Daoy (cell line): ENCODE measurements at places on chromosomes 6 and 20. TPM values are rescaled to one million over a fixed set of nuclear protein-coding genes. Genes with fewer than 3 reads are reported as not detected.

The ASIP gene
- not detected in 2 replicates for total RNA-seq

The UST gene
- total RNA-seq = 12.1 and 13.6 TPM in 2 replicates

The MAP3K5 gene
- 1.2 and 3.4 TPM in 2 replicates for total RNA-seq

The FAM50B gene
- 5.3 and 6.1 TPM in 2 replicates for total RNA-seq

The TCP11 gene
- total RNA-seq = 0.06 TPM in 1 of 2 replicates, not detected in the other

The SPDEF gene
- total RNA-seq = not detected in 2 replicates

The TREML2 gene
- total RNA-seq = not detected in 2 replicates

The TINAG gene
- not detected in 2 replicates for total RNA-seq

The MCHR2 gene
- total RNA-seq = not detected in 2 replicates

The BPIFB1 gene
- total RNA-seq = not detected in 2 replicates

The SCGN gene
- not detected in 2 replicates for total RNA-seq

The SFTA2 gene
- not detected in 2 replicates for total RNA-seq

The NDUFAF5 gene
- total RNA-seq = 27.4 and 49.6 TPM in 2 replicates

The TREM1 gene
- total RNA-seq = not detected in 2 replicates

The FAM184A gene
- 3.8 and 4.8 TPM in 2 replicates for total RNA-seq

The PAK1IP1 gene
- 90.3 and 103 TPM in 2 replicates for total RNA-seq

The SAPCD1 gene
- 0.27 and 1.6 TPM in 2 replicates for total RNA-seq

The DUSP22 gene
- total RNA-seq = 21.0 and 22.9 TPM in 2 replicates

The BPIFA3 gene
- not detected in 2 replicates for total RNA-seq

The LAMP5 gene
- total RNA-seq = not detected in 2 replicates

The RAB44 gene
- under 0.01 and 0.65 TPM in 2 replicates for total RNA-seq

The SYTL3 gene
- total RNA-seq = 1.5 and 6.5 TPM in 2 replicates

The RGS17 gene
- 8.3 and 8.7 TPM in 2 replicates for total RNA-seq

The MTFR2 gene
- 10.1 and 26.0 TPM in 2 replicates for total RNA-seq

The SERPINB6 gene
- total RNA-seq = 38.7 and 46.4 TPM in 2 replicates

The SOX18 gene
- total RNA-seq = not detected in 2 replicates

The PTGIS gene
- total RNA-seq = 0.54 and 0.57 TPM in 2 replicates

The SIRPB2 gene
- total RNA-seq = not detected in 2 replicates

The SMPDL3A gene
- total RNA-seq = 6.0 and 7.8 TPM in 2 replicates

The CFB gene
- 0.18 and 0.86 TPM in 2 replicates for total RNA-seq

The EEF1A2 gene
- 3.9 and 6.4 TPM in 2 replicates for total RNA-seq

The AKIRIN2 gene
- 14.6 and 15.6 TPM in 2 replicates for total RNA-seq

The B3GALT4 gene
- 0.40 and 1.9 TPM in 2 replicates for total RNA-seq

The PGM3 gene
- total RNA-seq = 59.8 and 77.3 TPM in 2 replicates

The RIPPLY2 gene
- 5.1 and 5.4 TPM in 2 replicates for total RNA-seq

The HDGFL1 gene
- not detected in 2 replicates for total RNA-seq

The BPIFA1 gene
- not detected in 2 replicates for total RNA-seq

The COL20A1 gene
- total RNA-seq = 0.97 and 1.3 TPM in 2 replicates

The MOXD1 gene
- 0.71 and 0.97 TPM in 2 replicates for total RNA-seq

The CST1 gene
- total RNA-seq = not detected in 2 replicates

The C20orf202 gene
- total RNA-seq = not detected in 2 replicates

The SNAP91 gene
- total RNA-seq = 0.65 and 0.86 TPM in 2 replicates

The FOXF2 gene
- 1.6 and 2.7 TPM in 2 replicates for total RNA-seq

The IL17F gene
- not detected in 2 replicates for total RNA-seq

The NOTCH4 gene
- total RNA-seq = 2.3 and 3.2 TPM in 2 replicates

The DEFB112 gene
- not detected in 2 replicates for total RNA-seq

The NMBR gene
- not detected in 2 replicates for total RNA-seq

The PTCHD4 gene
- total RNA-seq = not detected in 2 replicates

The WFDC10B gene
- total RNA-seq = not detected in 2 replicates

The TMC2 gene
- total RNA-seq = not detected in 2 replicates

The GRM1 gene
- not detected in 2 replicates for total RNA-seq

The GPR6 gene
- total RNA-seq = not detected in 2 replicates
